Testis (tissue), 5 donors: ENCODE measurements at places on chromosomes 16 and 17. TPM values are rescaled to one million over a fixed set of nuclear protein-coding genes. Genes with fewer than 3 reads are reported as not detected.

- H3K27me3 ChIP-seq, result no peaks in the 10 kb centered on the region
- no peak overlapping the region for H3K4me3 ChIP-seq
- no peaks in the 10 kb centered on the region for H3K36me3 ChIP-seq
- no peak for DNase-seq
- no peak overlapping the region for H3K27ac ChIP-seq
Observed at GRCh38 chr16:29745121-29745852, 503 bp downstream of the C16orf54 start.

GRCh38 chr17:28508211-28508724 lies 2.1 kb downstream of the FOXN1 start:
- no peak overlapping the region for H3K4me3 ChIP-seq
- no peaks in the 10 kb centered on the region for H3K27me3 ChIP-seq
- no peaks in the 10 kb centered on the region for H3K4me1 ChIP-seq
- no peak overlapping the region for H3K27ac ChIP-seq
- DNase-seq, result no peak

- H3K27ac ChIP-seq, result no peak overlapping the region
- H3K4me1 ChIP-seq, result no peaks in the 10 kb centered on the region
- no peaks in the 10 kb centered on the region for H3K27me3 ChIP-seq
- no peaks in the 10 kb centered on the region for H3K36me3 ChIP-seq
Observed at GRCh38 chr17:2893422-2893914, 97.2 kb downstream of the RAP1GAP2 start.

DNA sequence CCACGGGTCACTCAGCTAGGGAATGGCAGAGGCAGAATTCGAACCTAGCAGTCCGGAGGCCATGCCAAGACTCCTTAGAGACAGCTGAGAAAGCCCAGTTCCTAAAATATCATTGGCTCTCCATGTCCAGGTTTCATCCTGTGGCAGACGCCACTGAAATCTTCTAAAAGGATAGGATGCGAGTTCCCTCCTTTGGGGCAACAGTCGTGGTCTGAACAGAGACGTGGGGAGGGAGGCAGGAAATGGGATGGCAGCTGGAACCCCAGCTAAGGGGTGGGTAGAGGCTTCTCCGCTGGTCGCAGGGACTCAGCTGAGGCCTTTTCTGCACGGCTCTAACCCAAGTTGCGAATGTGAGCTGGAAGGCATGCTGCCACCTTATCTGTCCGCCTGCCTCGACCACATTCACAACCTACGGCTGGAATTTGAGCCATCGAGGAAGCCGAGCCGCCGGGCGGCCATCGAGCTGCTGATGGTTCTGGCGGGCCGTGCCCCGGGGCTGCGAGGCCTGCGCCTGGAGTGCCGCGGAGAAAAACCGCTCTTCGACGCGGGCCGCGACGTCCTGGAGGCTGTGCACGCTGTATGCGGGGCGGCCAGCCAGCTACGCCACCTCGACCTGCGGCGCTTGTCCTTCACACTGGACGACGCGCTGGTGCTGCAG lies 1.9 kb upstream of the HSF4 start:
- peak overlapping the region; percentile 33 for H3K4me3 ChIP-seq
- no peak for DNase-seq
- peak overlapping the region; percentile 82 for H3K27ac ChIP-seq
- H3K27me3 ChIP-seq, result no peaks in the 10 kb centered on the region
- H3K4me1 ChIP-seq, result peaks cover 12% of the 10 kb centered on the region
- H3K36me3 ChIP-seq, result no peaks in the 10 kb centered on the region

Gene ZNF771
- polyA plus RNA-seq, result 3.0 TPM

Gene PIPOX
- polyA plus RNA-seq, result 3.9 TPM

Gene ZP2
- polyA plus RNA-seq, result 0.18 TPM

Gene KCNAB3
- 3.3 TPM for polyA plus RNA-seq

Gene NPIPA2
- polyA plus RNA-seq, result 17.8 TPM
